Aortic smooth muscle cell (primary cell): ENCODE measurements at places on chromosomes 12 and 14. TPM values are rescaled to one million over a fixed set of nuclear protein-coding genes. Genes with fewer than 3 reads are reported as not detected.

The NEUROD4 gene
- not detected in 2 replicates for total RNA-seq

The ACOT4 gene
- total RNA-seq: 0.53 and 0.62 TPM in 2 replicates

The PPFIA2 gene
- 2.6 and 4.1 TPM in 2 replicates for total RNA-seq

The CLEC2D gene
- 1.1 and 1.2 TPM in 2 replicates for total RNA-seq

The SDS gene
- 0.13 TPM in 1 of 2 replicates, not detected in the other for total RNA-seq

The ZNF891 gene
- 0.79 and 0.87 TPM in 2 replicates for total RNA-seq

The PIP4K2C gene
- total RNA-seq: 13.5 and 18.1 TPM in 2 replicates

The NGB gene
- not detected in 2 replicates for total RNA-seq

The MANSC4 gene
- total RNA-seq: not detected in 2 replicates

The BRAP gene
- total RNA-seq: 17.0 and 20.0 TPM in 2 replicates

The EXOC3L4 gene
- total RNA-seq: 0.26 TPM in 1 of 2 replicates, not detected in the other

The AP5M1 gene
- 19.3 and 25.7 TPM in 2 replicates for total RNA-seq

The PRKD1 gene
- total RNA-seq: 16.1 and 18.0 TPM in 2 replicates
